ENCODE measurements at places on chromosomes 6 and 20.
A peak's percentile ranks its signal among the peaks of the same experiment; 100 is the strongest.

DNA sequence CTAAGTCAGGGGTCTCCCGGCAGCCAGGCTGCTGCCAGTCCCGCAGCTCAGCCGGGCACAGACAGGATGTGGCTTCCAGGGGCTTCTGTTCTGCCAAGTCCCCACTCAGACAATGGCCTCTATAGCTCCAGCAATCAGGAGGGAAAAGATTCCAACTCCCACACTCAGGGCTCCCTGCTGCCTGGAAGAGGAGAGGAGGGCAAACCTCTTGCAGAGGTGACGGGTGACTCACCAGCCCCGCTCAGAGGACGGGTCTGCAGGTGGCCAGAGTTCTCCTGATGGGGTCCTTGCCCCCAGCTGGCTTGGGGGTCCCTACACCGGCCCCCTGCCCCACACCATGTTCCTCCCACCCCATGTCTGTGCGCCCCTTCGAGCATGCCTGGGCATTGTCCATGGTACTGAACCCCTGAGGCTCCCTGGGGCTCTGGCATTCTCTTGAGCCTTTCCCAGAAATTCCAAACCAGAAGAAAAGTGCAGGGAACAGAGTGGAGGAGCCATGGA lies 32.6 kb downstream of the NTSR1 start:
- no peak for DNase-seq

DNA sequence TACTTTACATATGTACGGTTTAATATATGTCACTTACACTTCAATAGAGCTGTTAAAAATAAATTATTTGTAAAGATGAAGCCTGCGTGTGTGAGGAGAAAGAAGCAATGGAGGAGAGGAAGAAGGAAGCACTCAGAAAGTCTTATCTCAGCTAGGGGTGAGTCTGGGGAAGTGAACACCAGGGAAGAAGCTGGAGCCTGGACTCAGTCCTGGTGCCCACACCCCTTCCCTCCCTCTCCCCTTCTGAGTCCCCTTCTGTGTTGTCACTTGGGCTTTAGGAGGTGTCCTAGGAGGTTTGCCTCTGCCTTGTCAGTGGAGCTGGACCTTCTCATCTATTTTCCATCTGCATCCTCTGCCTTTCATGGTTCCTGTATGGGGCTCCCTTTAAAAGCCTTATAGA lies 1.9 kb downstream of the SIRPB2 start:
- DNase-seq = no peak

DNA sequence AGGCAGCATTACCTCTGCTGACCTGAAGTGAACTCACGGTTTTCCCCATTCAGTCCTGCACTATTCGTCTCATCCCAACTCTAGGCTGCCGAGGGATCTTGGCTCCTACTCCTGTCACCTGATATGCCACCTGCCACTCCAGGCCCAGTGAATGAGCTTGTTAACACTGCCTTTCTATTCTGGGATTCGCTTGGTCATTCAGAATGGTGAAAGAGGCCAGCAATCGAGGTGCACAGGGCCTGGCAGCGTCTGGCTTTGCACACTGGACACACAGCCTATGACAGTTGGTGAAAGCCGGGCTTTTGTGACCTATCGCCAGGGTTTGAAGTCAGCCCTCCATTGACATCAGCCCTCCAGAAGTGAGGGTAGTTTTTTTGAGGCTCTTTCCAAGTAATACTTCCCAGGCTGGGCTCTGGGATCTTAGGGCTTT lies 59.3 kb upstream of the MYL9 start:
- DNase-seq = no peak

- DNase-seq = peak; percentile 13
These were observed 47.1 kb downstream of the MCUR1 start for GRCh38 chr6:13767121-13767808.

DNA sequence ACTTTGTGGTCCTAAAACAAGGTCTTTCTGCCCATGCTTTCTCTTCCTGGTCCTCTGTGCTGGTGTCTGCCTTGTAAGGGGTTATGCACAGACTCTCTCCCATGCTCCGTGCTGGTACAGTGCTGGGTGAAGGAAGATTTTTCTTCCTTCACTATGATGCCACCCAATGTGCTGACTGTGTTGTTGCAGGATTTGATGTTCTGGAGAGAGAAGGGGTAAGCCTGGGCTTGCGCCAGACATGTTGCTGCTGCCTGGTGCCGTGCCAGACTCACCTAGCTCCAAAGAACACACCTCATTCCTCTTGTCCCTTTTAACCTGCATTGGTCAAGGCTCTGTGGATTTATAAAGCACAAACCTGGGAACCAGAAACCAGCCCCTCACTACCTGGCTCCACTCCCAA lies 28.4 kb upstream of the ARMH2 start:
- no peak for DNase-seq

- DNase-seq = no peak
These were observed 310.7 kb downstream of the EYA4 start for GRCh38 chr6:133551847-133552341.

DNA sequence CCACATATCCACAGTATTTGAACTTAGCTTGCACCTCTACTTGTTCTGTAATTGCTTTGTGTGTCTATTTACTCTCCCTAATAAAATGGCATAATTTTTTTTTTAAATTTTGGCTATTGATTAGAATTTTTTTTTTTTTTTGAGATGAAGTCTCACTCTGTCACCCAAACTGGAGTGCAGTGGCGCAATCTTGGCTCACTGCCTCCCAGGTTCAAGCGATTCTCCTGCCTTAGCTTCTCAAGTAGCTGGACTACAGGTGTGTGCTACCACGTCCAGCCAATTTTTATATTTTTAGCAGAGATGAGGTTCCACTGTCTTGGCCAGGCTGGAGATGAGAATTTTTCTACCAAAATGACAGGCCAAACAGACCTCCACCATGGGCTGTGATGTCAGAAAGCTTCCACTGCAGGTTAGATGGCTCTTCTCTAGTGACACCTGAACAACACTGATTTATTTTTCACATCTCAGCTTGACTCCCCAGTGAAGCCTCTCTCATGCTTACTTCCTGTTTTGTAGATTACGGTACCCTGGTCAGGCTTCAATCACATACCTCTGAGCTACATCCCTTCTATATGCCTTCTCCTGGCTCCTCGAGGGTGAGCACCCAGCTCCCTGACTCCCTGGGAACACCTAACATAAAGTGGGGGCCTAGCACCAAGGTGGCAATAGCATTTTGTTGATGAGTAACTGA lies 112.8 kb downstream of the ARHGAP18 start:
- DNase-seq = no peak

Data from activated CD4-positive, alpha-beta T cell treated with anti-CD3 and anti-CD28 coated beads, Interleukin-2, Interleukin-4, amounts not matched to agents 100 ng/mL and 50 ng/mL, durations not matched to agents 16 hours and 8 hours (primary cell).